ENCODE measurements at places on chromosomes 3 and 15.

- no peak for DNase-seq
Observed at GRCh38 chr15:92899601-92899947, 550 bp upstream of the CHD2 start.

GRCh38 chr15:84582583-84583157 is 18.1 kb upstream of the ZSCAN2 start:
- no peak for DNase-seq

DNA sequence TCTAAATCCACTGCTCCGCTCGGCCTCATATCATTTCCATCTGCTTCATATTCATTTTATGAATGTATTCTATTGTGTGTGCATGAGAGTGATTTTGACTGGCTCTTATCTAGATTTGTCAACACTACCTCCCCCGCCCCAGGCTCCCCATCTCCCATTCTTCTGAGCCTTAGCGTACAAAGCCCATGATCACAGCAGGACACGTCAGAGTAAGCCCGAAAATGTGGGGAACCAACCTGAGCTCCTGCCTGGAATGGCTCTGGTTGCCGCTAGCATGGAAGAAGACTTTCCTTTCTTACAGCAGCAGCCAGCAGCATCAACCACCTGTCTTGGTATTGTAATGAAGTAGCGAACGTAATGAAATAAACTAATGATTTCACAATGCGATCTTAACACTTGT is 61.4 kb downstream of the GABRB3 start:
- DNase-seq, result peak; percentile 15

DNA sequence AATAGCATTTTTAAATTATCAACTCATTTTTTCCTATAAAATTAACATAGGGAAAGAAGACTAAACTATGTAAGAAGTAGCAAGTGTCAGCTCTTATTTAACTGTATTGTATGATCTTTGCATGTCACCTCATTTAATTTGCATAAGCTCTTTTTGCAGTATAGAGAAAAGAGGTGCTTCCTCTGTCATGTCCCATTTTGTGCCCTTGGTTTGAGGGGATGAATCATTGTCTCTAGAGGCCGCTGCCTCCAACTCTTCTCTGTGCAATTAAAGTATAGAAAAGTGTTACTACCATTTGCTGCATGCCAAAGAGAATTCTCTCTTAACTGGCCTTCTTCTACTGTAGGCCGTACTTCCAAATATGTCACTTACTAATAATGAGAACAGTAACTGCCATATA is 93.4 kb downstream of the LRRC28 start:
- no peak for DNase-seq

DNA sequence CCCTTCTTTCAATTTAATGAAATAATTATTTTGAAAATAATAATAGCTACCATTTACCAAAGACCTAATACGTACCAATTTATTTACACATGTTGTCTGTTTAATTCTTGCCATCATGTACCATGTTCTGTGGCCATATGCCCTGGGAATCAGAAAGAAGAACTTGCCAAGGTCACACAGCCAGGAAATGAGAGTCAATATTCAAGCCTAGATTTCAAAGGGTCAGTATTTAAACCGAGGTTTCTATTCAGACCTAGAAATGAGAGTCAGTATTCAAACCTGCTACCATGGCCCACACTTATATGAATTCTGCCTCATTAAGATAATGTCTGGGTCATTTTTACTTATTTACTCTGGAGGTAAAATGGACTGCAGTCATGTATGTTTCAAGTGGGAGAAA is 103.6 kb upstream of the TBL1XR1 start:
- no peak for DNase-seq

DNA sequence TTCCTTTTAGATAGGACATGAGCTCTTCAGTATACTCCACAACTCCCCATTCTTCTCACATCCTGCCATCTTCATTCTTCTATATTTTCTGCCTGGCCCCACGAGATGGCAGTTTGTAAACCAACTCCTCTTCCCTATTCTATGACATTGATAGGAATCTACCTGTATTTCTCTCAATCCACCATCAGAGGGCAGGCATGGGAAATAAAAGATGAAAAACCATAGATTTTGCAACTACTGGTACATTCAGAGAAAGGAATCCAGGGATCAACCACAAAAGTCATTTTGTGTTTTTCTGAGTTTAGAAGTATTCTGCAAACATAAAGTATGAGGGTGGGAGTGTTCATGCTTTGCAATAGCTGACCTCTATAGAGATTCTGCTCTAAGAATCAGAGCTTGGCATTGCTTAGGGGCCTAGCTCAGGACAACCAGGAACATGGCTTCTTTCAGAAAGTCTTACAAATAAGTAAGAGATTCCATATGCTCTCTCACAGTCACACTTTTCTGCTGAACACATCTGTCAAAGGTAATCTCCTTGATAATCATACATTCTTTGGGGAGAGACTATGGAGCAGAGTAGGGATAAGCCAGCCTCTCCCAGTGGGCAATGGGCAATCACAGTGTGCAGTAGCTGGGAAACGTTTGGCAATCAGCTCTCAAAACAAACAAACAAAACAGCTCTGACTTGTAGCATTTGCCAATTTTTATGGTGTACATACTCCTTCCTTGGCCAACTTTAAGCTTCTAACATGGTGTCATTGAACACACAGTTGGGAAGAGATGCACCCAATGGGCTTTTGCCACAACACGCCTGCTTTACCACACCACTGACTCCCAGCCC is 43.1 kb upstream of the SLC25A36 start:
- DNase-seq, result peak; percentile 47

- DNase-seq, result no peak
Observed at GRCh38 chr3:36393563-36393962, 13.3 kb downstream of the STAC start.

DNA sequence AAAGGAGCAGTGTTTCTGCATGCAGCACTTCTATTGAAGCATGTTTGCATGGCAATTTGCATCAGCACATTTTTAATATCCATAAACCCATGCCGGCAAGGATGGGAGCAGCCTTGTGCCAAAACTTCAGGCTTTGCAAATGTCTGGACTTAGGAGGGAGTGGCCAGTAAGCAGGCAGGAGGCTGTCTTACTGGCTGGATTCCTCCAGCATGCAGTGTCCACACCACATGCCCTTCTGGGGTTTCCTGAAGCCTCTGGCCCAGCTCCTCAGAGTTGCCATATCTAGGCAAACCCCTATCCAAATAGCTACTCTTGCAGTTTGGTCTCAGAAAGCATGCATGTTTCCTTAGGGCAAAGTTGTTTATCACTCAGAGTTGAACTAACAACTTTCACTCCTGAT is 139.1 kb upstream of the MRPS22 start:
- DNase-seq, result no peak

- peak; percentile 30 for DNase-seq
Observed at GRCh38 chr3:111610189-111610588, 15.0 kb upstream of the ZBED2 start.

GRCh38 chr3:111859974-111860859 is 1.2 kb downstream of the PHLDB2 start:
- peak; percentile 91 for DNase-seq

- DNase-seq, result no peak
Observed at GRCh38 chr15:73751511-73751898, 1.6 kb downstream of the INSYN1 start.

GRCh38 chr3:108301695-108302404 is 5.5 kb downstream of the HHLA2 start:
- DNase-seq, result no peak

DNA sequence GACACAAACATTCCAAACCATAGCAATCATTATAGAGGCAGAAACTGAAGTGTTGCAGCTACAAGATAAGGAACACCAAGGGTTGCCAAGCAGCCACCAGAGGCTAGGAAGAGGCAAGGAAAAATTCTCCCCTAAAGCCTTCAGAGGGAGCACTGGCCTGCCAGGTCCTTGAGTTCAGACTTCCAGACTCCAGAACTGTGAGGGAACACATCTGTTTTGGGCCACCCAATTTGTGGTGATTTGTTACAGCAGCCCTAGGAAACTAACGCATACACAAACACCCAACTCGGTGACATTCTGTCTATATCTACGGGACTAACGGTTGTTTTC is 54.6 kb downstream of the MB21D2 start:
- no peak for DNase-seq

GRCh38 chr3:40566694-40567093 is 41.9 kb downstream of the ZNF621 start:
- DNase-seq, result no peak

GRCh38 chr3:151864423-151865101 is 8.9 kb upstream of the SUCNR1 start:
- peak; percentile 35 for DNase-seq

DNA sequence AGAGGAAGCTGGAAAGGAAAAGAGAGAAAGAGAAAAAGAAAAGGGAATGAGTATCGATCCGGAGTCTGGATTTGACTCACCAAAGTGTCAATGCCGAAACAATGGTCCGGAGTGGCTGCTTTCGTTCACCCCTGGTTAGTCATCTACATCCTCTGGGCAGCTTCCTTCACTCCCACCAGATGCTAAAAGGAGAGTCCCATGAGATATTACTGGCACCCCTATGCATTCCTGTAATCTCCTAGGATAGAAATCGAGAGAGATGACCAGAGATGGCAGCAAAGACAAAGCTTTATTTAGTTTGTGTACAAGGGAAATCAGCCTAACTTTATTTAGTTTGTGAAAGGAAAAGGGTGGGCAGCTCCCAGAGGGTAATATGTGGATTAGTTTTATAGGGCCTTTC is 622.2 kb downstream of the ZPLD1 start:
- no peak for DNase-seq

DNA sequence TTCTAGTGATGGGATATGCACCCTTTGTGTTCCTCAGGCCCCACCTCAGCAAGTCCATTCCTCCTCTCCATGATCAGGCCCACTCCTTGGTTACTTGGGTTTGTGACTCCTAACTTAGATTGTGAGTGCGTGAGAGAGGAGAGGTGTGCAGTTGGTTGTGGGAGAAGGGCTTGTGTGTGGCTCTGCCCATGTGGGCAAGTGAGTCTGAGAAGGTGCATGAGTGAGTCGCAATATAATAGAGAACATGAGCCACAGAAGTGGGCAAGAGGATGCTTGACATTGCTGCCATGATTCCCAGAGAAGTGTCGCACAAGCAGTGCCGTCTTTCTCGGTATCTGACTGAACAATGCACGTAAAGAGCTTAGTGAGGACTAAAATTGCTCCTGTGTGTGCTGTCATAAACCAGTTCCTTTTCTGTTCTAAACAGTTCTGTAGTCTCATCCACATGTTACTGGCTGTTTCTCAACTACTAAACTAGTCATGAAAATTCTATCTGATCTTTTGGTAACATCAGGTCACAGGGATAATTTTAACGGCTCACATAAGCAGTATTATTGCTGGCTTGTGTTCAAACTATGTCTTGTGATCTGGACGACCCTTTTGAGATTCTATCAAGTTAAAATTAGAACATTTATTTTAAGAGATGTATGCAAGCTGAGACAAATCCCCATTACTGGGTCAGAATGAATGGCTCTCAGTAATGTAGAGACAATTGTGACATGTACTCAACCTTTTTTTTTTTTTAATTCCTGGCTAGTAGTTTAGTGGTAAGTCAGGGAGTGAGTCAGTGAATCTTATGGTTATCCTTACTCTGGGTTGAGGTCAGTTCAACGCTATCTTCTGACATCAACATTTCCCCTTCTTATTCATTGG is 25.6 kb downstream of the GYG1 start:
- peak; percentile 69 for DNase-seq

DNA sequence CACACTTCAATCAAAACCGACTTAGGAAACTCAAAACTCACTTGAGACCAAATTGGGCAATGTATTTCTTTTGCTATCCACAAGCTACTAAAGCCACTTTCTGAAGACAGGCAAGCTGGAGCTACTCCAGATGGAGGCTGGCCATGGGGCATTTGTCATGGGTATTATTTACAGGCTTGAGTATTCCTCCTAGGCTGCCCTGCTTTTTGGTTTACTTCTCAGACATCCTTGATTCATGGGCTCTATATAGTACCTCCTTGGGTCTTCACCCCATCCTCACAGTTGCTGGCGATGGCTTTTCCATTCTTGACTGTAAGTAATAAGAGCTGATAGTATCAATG is 18.6 kb upstream of the SYNM start:
- no peak for DNase-seq

DNA sequence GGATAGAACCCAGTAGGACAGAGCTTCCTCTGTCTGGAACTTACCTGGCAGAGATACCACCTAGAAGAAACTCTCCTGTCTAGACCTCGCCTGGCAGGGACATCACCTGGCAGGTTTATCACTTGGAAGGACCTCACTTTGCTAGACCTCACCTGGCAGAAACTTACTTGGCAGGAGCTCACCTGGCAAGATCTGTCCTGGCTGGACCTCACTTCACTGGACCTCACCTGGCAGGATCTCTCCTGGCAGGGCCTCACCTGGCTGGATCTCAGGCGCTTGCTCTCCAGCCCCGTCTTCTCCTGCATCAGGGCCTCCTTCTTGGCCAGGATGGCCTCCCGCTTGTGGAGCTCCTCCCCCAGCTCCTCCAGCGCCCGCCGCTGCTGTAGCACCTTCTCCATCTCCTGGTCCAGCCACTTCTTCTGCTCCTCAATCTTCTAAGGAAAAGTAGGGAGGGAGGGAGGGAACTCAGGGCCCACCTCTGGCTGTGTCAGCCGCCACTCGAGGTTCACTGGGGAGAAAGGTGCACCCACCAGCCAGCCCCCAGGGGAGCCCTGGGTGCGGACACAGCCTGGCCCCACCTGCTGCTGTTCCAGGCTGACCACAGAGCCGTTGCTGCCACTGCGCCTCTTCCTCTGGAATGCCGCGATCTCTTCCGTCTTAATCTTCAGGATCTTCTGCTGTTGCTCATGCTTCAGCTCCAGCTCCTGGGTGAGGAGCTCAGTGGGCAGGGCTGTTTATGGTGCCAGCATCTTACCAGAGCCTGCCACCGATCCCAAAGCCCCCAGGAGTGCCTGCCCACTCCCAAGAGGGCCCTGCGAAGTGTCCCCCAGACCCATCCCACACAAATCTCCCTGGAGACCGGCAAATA is 22.5 kb downstream of the KIF7 start:
- no peak for DNase-seq

GRCh38 chr3:132536442-132537153 is 60.5 kb upstream of the ACKR4 start:
- no peak for DNase-seq

GRCh38 chr15:39778021-39778420 is 4.6 kb downstream of the FSIP1 start:
- DNase-seq, result no peak

DNA sequence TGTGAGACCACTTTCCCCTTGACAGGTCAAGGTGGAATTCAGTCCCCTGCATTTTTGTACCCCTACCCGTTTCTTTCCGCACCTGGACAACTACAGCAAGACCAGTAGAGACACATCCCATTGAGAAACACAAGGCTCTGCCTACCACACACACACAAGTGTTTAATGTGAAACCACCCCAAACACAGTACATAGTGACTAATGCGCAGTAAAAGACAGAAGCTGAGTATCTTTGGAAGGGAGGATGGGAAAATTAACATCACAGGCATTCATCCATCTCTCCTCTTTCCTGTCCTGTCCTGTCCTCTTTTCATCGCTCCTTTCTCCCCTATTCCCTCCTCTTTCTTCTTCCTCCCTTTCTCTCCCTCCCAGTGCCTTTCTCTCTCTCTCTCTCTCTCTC is 64.8 kb downstream of the SCN11A start:
- DNase-seq, result no peak

DNA sequence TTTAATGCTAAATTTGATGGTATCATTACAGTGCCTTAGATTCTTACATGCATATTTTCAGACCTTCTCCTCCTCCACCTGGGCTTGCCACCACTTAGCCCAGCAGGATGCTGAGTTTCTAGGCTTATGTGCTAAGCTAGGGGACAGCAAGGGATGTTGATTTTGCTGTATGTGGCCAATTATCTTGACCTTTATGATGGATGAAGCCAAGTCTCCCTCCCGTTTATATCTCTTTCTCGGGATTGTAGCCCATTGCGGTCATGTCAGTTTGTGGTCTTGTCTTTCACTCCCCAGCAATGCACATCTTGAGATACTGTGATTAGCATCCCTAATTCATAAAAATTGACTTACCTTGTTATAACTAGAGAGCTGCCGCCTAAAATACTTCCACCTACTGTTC is 278.7 kb upstream of the SOX2 start:
- no peak for DNase-seq

Measured in Daoy (cell line).